ENCODE measurements at places on chromosomes 5 and 9.

- peak; percentile 9 for DNase-seq
Measured at GRCh38 chr9:89484475-89485404, 13.2 kb downstream of the SEMA4D start.

GRCh38 chr5:72817076-72817481, 618 bp downstream of the TNPO1 start:
- DNase-seq = peak; percentile 68

DNA sequence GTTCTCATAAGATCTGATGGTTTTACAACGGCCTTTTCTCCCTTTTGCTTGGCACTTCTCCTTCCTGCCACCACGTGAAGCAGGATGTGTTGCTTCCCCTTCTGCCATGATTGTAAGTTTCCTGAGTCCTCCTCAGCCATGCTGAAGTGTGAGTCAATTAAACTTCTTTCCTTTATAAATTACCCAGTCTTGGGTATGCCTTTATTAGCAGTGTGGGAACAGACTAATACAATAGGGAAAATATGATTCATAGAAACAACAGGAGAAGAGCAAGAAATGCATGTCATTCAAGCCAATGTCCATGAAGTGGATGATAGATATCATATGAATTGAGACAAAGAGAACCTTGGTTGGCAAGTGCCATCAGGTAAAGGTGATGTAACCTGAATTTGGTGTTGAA, 128.3 kb upstream of the HAPLN1 start:
- DNase-seq = peak; percentile 37

DNA sequence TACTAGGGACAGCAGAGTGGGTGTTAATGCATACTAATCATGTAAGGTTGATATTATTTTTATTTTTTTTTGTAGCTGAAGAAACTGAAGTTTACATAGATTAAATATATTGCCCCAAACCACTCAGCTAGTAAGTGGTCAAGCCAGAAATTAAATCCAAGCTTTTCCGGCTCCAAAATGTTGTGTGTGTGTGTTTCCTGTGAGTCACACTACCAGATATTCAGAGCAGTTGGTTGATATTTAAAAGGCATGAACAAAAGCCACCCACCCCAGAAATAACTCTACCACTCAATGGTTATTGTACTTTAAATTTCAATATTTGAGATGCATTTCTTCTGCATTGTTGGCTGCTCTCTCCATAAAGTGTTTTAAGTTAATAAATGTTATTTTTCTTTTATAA, 29.5 kb downstream of the KCNN2 start:
- no peak for DNase-seq

DNA sequence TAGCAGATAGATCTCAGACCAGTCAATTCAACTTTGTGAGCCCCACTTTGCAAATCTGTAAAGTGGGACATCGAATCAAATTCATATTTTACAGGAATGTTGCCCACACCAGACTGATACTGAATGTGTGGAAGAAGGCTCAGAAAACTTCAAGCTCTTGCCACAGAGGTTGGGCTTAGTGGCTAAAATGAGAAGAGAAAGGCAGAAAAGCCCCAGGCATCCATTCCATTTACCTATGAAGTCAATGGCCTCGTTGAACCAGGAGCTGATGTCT, 1.7 kb downstream of the DUSP1 start:
- DNase-seq = no peak

- no peak for DNase-seq
Measured at GRCh38 chr5:143061161-143061945, 291.2 kb downstream of the ARHGAP26 start.

DNA sequence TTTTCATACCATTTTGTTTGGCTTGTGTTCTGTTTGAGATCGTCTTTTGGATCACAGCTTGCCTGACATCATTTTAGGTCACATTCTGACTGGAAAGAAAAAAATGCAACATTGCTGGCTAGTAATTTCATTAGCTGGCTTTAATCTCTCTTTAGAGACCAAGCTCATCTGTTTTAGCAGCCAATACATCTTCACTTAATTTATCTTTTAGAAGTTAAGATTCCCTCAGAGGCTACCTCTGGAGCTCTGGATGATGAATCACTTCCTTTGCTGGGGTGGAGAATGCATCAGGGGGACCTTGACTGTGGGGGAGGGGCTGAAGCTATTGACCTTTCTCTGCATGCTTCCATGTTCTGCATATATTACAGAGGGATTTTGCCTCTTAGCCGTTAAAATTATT, 181.5 kb upstream of the OTULINL start:
- DNase-seq = no peak

DNA sequence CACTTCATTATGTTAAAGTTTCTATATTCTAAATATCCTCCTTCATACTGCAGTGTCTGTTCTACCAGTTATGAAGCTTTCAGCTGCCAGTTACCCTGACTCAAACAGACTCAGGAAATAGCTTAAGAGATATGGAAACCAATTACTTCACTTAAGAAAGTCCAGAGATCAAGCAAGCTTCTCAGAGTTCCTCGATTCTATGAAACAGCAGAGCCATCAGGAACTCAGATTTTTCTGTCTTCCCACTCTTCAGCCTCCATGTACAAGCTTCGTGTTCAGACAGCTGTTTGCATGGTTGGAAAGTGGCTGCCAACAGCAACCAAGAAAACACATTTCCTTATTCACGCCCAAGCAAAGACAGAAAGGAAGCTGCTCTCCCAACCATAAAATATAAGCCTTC, 216.1 kb downstream of the ACTL7B start:
- DNase-seq = no peak

DNA sequence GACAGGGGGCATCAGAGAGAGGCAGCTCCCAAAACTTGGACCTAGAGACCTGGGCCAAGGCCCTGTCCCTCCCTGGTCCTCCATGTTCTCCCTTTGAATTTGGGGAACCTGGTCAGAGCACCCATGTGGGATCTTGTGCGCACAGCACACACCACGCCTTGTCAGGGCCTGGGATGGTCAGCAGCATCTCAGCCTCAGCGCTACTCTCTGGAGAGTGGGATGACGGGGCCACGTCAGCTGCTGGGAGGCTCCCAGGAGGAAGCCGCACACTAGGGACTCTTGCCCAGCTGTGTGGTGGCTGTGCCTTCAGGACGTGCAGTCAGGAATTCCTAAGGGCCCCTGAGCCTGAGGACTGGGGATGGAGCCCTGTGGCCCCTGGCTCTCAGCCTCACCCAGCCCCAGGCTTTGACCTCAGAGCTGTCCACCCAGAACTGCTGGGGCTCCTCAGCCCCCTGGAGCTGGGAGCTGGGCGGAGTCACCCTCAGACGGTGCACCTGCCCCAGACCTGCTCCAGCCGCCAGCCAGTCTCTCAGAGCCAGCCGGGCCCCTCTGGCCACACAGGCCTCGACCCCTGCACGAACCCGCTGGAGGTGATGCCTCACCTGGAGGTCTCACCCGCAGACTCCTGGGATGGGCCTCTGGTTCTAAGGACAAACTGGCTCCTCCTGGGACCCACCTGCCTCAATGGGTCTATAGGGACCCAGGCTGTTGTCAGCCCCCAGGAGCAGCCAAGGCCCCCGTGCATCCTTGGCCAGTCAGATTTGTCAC, 38.3 kb upstream of the EGFL7 start:
- no peak for DNase-seq

DNA sequence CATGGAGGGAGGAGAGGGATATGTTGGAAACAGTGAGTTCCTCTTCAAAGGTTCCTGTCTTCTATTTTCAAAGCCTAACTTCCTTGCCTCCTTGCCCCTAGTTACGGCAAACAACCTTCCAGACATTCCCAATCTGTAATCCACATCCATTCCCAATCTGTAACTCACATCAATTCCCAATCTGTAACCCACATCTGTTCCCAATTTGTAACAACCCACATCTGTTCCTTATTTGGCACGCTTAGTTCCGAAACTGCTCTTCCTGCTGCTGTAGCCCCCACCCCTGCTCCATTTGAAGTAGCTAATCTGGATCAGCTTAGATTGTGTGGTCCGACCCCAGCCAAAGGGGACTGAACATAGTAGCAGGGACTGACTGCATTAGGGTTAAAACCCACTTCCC, 23.9 kb upstream of the IDNK start:
- no peak for DNase-seq

- no peak for DNase-seq
Measured at GRCh38 chr5:115815693-115816225, 700 bp downstream of the CDO1 start.

- no peak for DNase-seq
Measured at GRCh38 chr5:124669956-124670721, 76.3 kb downstream of the ZNF608 start.

- DNase-seq = no peak
Measured at GRCh38 chr9:28092981-28093936, 520.0 kb upstream of the C9orf72 start.

GRCh38 chr9:132008184-132008803, 71.4 kb downstream of the MED27 start:
- DNase-seq = no peak

DNA sequence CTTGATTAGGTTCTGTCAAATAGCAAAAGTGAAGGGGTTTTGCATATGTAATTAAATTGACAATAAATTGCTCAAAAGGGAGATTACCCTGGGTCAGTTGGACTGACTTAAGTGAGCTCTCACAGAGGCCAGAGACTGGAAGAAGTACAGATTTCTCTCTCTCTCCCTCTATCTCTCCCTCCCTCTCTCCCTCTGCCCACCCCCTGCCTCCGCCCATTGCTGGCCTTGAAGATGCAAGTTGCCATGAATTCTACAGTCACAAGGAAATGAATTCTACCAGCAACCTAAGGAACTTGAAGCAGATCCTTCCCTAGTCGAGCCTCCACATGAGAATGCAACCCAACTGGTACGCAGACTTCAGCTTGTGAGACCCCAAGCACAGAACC, 119.2 kb downstream of the LPAR1 start:
- no peak for DNase-seq

GRCh38 chr9:22623236-22623635, 176.6 kb downstream of the DMRTA1 start:
- no peak for DNase-seq

DNA sequence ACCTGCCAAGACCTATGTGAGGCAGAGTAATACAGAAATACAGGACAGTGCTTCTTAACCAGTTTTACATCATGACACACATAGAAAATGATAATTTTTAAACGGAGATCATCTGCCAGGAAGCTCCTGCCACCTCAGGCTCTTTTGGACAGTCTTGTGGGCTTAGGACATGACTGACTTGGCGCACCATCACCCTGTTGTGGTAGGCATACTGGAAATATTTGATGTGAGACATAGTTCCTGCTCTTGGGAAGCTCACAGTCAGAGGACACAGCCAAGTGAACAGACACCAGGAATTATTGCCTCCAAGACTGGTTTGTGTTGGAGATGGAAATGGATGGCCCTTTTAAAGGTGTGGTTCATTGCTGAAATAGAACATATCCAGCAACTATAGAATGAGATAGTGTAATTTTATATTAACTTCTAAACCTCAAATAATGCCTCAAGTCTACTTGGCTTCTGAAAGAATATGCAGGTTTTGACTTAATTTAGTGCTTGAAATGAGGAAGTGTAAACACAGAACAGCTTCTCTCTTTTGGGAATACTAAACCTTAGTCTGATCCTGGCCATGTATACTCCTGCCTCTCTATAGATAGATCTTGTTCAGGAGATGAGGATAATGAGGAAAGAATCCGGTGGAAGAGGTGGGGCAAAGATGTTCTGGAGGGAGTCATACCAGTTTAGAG, 19.7 kb downstream of the CPEB4 start:
- peak; percentile 30 for DNase-seq

- DNase-seq = peak; percentile 19
Measured at GRCh38 chr5:164326219-164326618, 820.8 kb downstream of the MAT2B start.

DNA sequence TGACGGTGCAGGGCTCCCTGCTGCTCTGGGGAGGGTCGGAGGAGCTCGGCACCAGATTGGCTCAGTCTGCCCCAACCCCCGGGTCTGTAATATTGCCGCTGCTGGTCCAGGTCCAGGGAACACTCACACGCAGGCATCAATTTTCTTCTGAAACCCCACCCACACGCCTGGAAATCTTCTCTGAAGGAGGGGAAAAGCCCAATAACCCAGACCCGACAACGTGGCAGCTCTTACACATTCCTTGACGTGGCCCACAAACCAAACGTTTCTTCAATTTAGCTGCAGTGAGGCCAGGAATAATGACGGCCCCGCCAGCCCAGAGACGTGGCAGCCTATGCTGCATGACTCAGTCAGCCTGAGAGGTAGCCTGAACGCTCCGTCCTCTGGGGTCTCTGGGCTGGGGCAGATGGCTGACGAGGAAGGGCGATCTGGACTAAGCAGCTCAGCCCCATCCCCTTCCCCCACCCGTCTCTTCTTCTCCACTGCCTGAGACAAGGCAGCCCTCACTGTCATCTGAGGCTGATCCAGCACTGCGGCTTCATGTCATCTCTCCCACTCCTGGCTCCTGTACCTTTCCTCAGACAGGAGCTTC, 9.9 kb upstream of the SPARC start:
- no peak for DNase-seq

DNA sequence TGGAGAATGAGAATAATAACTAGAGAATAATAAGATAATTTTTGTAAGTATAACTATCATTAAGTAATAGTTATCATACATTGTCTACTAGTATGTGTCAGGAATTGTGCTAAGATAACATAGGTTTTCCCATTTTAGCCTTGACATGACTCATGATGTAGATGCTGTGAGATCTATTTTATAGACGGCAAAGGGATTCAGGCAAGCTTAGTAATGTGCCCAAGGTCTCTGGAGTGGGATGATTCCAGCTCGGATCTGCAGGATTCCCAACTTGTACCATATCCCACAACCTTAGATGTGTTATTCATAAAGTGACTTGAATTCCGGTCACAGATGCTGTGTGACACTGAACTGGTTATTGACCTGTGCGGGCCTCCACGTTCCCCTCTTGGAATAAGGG, 51.5 kb downstream of the IL31RA start:
- no peak for DNase-seq

DNA sequence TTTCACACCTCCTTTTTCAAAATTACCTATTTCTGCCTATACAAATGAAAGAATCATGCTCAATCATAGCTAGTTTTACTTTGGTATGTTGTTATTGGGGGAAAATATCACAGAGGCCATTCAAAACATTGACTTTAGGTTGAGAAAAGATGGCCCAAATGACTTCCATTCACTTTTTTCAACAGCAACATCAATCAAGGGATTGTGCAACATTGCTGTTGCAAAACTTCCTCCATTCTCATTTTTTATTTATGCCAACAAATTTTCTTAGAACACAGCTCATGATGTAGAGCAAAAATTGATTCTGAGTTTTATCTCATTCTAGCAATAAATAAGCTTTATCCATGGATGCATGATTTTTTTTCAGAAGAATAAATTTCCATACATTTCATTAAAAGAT, 93.6 kb upstream of the RORB start:
- DNase-seq = no peak

DNA sequence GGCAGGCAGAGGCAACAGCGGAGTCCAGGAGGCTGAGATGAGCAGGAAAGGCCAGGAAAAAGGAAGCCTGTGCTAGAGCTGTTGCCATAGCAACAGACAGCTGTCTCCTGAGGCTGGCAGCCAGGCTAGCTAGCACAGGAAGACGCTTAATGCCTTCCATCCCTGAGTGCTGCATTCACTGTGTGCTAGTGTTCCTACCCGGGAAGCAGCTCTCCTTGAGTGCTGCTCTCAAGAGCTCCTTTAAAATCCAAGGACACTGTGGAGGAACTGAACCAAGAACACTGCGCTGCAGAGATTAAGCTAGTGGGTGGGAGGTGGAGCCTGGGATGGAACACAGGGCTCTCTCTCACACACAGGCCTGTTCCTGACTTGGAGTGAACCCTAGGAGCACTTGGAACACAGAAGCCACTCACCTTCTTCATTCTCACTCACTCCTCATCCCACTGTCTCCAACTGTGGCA, 53.5 kb upstream of the IL7R start:
- no peak for DNase-seq

Measured in OCI-M1 (cell line).